ENCODE measurements at places on chromosomes 16 and 17.
A peak's percentile ranks its signal among the peaks of the same experiment; 100 is the strongest.

DNA sequence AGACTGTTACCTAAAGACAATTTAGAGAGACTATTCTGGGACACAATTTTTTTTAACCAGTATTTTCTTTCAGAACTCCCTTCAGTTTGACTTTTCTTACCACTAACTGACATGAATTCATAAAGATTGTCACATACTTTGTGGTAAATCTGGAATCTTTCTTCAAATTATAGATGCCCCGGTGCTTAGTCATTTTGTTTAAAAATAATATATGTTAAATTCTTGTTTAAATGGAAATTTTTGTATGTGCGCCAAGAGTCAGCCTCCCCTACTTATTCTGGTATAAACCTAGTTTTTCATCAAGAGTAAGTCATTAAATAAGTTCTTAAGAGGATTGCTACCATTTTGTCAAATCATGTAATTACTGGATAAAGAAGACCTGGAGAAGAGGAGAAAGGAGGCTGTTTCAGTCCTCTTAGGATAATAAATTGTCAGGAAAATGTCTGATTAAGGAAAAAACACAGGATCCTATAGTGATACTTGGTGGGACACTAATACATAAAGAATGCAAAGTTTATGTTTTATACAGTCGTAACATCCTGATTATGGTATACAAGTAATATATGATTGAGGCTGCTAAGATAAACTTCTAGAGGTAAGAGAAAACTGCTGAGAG lies 424.4 kb downstream of the PMP22 start:
- DNase-seq: no peak

- no peak for DNase-seq
These were observed at the start of gene SCARF1 for GRCh38 chr17:1645207-1646171. SCARF1 (minus strand) TSS chr17:1645732; CDS start chr17:1645697, 35 bp downstream.

- DNase-seq: no peak
These were observed 5.0 kb downstream of the TP53I13 start for GRCh38 chr17:29573558-29573869.

DNA sequence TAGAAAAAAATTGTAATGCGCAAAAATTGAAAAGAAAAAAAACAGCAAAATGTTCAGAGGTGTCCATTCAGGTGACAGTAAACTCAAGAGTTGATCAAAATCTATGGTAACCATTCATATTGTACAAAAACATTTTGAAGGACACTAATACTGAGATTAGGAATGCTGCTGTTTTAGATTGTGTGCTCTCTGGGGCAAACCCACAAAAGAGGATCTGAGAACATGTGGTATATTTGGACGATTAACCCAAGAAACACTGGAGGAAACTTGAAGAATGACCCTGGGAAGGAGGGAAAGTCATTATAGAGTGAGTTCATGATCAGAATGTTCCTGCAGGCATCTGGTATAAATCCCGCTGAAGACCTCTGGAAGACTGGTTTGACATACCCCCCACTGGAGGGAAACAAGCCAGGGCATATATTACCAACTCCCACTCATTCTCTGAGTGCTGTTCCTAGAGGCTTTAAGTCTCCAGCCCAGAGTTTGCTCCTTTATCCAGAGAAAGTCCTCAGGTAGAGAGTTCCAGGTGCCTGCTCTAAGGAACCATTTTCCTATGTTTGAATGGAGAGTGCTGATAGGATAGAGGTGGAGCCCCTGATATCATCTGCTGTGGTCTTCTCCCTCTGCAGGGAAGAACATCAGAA lies 1.2 kb downstream of the KRTAP4-2 start:
- DNase-seq: no peak

DNA sequence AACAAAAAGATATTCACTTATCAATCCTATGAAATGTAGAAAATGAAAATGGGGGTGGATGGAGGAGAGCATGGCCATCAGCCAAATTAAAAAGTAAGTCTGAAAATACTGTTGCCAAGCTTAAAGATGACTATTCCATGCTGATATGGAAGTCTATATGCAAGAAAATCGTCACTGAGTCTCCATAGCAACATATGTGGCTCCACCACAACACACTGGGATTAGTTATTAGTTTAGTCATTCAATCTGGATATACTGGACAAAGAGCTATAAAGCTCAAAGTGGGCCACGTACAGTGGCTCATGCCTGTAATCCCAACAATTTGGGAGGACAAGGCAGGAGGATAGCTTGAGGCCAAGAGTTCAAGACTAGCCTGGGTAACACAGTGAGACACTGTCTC lies 24.7 kb upstream of the PSMD7 start:
- DNase-seq: no peak

GRCh38 chr17:81239714-81240555 lies 817 bp downstream of the NDUFAF8 start:
- no peak for DNase-seq

DNA sequence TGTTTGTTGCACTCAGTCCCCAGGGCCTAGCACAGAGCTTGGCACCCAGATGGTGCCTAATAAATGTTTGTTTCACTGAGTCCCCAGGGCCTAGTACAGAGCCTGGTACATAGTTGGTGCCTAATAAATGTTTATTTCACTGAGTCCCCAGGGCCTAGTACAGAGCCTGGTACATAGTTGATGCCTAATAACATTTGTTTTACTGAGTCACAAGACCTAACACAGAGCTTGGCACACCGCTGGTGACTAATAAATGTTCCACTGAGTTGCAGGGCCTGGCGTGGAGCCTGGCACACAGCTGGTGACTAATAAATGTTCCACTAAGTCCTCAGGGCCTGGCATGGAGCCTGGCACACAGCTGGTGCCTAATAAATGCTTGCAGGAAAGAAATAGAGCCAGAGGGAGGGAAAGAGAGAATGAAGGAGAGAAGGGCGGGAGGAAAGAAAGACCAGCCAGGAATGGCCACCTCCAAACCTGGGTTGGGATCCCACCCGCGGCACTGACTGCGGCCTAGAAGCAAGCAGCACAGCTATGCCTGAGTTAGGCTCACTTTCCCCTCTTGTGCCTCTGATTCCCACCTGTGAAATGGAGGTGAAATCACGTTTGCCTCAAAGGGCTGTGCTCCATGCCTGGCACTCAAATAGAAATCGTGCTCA lies 7.5 kb downstream of the SLC5A11 start:
- no peak for DNase-seq

DNA sequence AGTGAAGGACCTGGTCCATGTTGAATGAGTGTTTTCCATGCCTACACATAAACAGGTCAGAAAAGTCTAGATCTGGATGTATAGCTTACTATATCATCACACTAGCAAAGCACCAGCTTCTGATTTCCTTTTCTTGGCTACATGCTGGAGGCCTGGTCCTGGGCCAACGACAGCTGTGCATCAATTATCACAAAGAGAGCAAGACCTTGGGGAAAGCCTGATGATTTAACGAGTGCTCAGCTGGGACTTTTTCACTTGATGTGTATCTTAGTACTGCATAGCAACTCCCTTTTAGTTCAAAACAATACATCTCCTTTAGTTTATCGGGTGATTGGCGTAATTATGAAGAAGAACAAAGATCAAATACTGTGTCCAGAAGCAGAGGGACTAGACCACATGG lies 358.2 kb downstream of the KIF2B start:
- DNase-seq: peak; percentile 88

DNA sequence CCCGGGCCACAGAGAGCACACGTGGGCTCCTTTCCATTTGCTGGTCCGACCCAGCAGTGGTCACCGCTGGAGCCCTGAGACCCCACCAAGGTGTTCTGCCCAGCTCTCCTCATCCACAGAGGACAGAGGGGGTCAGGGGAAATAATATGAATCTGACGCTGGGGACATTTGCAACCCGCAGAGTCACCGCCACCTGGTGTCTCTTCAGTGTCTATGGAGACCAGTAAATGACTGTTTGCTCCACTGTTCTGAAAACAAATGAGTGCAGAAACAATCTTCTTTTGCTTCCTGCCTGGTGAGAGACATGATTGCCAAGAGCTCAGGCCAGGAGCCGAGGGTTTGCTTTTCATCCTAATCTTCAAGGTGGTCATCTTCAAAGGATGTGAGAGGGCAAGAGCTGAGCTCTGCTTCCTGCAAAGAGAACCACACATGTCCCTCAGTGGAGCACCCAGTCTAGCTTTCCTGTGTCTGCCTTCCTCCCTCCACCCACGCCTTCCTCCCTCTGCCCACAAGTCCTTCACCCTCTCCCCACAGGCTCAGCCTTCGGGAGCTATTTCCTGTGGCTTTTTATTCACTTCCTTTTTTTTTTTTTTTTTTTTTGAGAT lies 14.7 kb upstream of the KLHDC4 start:
- DNase-seq: no peak

GRCh38 chr16:81136390-81137335 lies 40.5 kb upstream of the GCSH start:
- no peak for DNase-seq

All from DMS 273 treated with DMSO at 0.1 percent for 48 hours (cell line).